T1000 (cell line): ENCODE measurements at places on chromosomes 11 and 22.
A peak's percentile ranks its signal among the peaks of the same experiment; 100 is the strongest.

- no peak for DNase-seq
These were observed 16.6 kb downstream of the APIP start for GRCh38 chr11:34899633-34900016.

DNA sequence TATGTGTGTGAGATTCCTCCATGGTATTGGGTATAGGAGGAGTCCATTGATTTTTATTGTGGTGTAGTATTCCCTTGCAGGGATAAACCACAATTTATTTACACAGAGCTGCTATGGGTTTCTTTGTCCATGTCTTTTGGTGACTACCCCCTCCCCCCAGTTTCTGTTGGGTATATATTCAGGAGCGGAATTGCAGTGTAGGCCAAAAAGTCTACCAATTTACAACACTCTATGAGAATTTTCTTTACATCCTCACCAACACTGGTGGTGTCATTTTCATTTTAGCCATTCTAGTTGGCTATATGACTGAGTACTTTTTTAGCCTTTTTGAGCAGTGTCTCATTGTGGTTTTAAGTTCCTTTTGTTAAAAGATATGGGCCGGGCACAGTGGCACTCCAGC lies 55.2 kb upstream of the ATXN10 start:
- DNase-seq: no peak

- no peak for DNase-seq
These were observed 1.0 kb downstream of the B4GALNT4 start for GRCh38 chr11:370070-370941.

DNA sequence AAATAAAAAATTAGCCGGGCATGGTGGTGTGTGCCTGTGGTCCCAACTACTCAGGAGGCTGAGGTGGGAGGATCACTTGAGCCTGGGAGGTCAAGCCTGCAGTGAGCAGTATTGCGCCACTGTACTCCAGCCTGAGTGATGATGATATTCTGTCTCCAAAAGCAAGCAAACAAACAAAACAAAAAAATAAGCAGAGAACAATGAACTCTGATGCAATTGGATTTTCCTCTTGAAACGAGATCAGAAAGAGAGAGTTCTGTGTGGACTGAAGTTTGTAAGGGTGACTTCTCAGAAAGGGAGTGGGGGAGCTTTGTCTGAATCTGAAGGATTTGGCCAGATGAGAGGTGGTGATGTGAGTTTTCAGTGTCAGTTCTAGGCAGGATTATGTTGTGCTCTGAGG lies 6.0 kb upstream of the TMEM123 start:
- no peak for DNase-seq

DNA sequence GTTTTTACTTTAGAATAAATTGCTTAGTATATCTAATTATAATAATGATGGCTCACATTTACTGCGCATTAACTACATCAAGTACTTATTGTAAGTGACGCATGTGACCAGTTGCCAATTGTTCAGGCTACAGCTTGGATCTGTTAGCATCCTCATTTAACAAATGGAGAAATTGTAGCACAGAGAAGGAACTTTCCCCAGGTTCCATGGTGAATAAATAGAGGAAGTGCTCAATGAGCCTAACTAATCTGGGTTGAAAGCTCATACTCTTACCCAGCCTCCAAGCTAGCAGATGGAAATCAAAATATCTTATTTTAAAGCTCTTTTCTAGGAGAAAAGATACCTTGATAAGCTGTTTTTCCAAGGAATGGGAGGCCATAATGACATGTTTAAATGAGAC lies 19.8 kb downstream of the MMP27 start:
- no peak for DNase-seq

- DNase-seq: peak; percentile 40
These were observed 2.3 kb downstream of the CASTOR1 start for GRCh38 chr22:30286813-30287647.

- DNase-seq: no peak
These were observed 908 bp downstream of the LIMK2 start for GRCh38 chr22:31212783-31213629.

DNA sequence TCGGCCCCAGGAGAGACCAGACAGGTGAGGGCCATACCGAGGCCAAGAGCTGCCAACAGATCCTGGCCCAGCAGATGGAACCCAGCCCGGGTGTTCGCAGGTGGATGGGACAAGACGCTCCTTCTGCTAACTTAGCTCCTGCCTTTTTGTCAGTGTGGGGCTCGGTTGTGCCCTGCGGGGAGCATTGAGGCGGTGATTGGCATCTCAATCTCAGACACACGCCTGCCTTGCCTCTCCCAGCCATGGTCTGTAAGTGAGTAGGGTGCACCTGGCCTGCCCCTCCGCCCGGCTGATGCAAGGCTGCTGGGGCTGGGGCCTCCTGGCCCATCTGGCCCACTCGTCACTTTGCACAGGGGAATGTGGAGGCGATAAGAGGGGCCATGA lies 350.1 kb downstream of the TBC1D22A start:
- no peak for DNase-seq

DNA sequence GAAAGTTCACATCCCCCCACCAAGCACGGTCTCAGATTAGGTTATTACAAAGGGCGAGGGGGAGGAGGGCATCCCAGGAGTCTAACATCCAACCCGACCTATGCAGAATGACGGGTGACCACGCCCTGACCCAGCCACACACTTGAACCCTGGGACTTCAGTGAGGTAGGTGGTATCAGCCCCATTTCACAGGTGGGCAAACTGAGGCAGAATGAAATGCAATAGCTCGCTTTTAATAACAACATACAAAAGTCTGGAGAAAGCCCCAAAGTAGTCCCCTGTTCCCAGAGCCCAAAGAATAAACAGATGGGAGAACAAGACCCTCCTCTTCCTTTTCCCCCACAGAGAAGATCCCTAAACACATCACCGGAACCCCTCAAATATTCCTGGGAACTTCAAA lies 31.9 kb downstream of the NUP50 start:
- no peak for DNase-seq

- no peak for DNase-seq
These were observed 2.0 kb upstream of the MAPK11 start for GRCh38 chr22:50272044-50272802.

DNA sequence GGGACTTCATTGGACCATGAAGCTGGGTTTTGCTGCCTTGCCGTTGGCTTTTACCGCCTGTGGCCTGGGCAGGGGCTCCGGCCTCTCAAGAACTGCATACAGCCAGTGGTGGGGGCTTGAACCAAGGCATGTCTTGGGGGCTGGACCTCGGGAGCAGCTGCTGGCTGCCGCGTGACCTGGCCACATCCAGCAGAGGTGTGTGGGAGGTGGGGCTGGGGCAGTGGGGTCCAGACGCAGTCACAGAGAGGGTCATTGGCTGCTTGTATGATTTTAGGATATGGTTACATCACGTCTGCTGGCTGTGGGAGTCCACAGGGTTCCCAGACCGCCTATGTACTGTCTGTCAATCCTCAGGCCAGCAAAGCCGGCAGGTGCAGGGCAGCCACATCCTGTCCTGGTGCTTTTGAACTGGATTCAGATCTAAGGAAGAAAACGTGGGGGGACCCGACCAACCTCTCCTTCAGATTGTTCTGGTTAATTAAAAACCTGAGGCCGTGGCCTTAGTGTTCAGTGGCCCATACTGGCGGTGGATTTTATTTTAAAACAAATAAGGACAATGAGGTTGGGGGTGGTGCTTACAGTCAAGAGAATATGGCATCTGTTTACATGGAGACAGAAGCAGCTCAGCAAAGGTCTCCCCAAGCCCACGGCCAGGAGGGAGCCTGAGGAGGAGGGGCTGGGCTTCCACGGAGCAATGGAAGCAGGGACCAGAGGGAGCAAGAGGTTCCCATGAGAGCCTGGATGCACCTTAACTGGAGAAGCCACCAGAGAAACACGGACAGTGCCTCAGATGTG lies 426.0 kb downstream of the TBC1D22A start:
- no peak for DNase-seq

DNA sequence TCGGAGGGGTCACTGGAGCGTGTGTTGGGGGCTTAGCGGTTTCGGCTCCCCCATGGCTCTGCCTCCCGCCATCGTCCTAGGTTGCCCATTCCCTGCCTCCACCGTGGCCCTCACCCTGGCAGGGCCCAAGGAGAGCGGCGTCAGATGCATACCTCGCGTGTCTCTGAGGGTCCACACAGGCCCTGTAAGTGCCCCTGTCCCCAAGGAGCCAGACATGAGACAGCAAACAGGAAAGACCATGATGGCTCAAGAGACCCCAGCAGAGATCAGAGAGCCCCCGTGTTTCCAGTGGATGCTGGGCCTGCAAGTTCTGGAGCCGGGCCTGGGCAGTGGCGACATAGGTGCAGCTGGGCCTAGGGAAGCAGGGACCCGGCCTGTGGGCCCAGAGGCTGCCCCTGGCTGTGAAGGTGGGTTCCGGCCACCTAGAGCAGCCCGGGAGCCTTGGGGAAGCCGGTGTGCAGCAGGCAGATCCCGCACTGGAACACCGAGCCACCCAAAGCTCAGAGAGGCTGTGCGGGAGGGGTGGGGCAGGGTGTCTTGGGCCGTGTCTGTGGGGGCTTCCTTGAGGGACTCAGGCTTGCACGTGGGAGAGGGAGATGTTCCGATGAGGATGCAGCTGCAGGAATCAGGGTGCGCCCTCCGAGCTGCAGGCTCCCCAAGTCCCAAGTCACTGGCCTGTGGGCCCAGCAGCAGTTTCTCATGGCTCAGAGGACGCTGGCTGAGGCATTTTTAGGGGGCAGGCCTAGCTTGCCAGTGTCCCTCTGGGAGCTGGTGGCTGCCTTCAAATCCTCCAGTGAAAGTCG lies 126.4 kb downstream of the KCNQ1OT1 start:
- no peak for DNase-seq

DNA sequence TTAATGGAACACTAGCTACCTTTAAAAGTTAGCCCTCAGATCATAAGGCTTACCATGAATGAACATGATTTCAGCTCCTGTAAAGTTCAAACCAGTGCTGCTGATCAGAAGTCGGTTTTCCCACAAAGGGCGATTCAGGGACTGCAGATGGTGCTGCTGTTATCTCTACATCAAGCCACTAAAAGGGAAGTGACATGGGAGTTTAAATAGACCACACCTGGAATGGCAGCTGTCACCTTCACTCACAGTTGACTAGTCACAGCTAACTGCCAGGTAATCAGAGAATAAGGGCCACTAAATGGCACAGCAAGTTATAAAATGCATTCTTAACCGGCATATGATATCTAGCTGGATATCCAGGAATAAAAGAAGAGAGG lies 581.1 kb upstream of the ARHGAP42 start:
- no peak for DNase-seq

GRCh38 chr11:114166897-114167323 lies 107.4 kb downstream of the ZBTB16 start:
- DNase-seq: peak; percentile 0

- no peak for DNase-seq
These were observed 48.0 kb downstream of the TIMP3 start for GRCh38 chr22:32849501-32849900.

DNA sequence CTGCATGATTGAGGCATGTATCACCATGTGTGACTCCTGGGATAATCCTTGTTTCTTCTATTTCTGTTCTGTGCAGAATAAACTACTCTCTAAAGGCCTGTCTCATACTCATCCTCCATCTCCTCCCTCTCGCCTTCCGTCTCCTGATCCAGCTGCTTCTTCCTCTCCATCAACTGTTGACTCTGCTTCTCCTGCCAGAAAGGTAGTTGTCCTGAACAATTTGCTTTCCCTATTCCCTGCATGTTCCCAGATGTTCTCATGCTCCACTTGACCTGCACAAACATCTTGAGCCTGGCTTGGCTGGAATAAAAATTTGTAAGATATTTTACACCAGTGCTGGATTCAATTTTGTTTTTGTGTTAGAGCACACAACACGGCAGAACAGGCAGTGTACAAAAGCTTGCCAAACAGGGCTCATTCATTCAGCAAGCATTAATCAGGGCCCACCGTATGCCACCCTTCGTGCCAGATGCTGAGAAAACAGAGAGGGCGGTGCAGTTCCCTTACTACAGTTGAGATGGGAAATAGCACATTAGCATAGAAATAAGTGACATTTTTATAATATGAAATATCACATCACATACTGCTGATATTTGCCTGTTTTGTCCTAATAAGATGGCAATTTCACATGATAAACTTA lies 133.3 kb upstream of the PARVA start:
- DNase-seq: no peak

GRCh38 chr22:41951898-41952474 lies at the start of gene SMIM45:
SMIM45 (plus strand) TSS chr22:41952150.
- no peak for DNase-seq

- no peak for DNase-seq
These were observed 4.8 kb upstream of the POU2F3 start for GRCh38 chr11:120235024-120235628.

DNA sequence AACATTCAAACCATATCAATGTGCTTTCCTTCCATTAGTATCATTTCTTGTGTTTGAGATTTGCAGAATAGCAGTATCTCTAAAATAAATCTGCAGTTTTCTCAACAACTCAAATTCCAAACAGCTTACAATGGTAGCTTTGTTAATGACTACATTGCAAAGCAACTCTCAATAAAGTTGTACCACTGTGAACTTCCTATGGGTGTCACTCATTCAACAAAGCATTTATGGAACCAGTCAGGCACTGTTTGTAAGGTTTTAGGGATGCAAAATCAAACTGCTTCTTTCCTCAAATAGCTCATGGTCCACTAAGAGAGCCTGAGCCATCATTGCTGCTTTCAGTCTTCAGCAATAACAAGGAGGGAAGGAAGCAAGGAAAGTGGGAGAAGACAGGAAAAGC lies 91.0 kb downstream of the CCDC83 start:
- no peak for DNase-seq

GRCh38 chr11:69703768-69704507 lies at the start of gene FGF19:
FGF19 (minus strand) TSS chr11:69704022; CDS start chr11:69703876, 146 bp downstream.
- DNase-seq: no peak

- no peak for DNase-seq
These were observed 17.2 kb downstream of the CD6 start for GRCh38 chr11:60988658-60989057.

DNA sequence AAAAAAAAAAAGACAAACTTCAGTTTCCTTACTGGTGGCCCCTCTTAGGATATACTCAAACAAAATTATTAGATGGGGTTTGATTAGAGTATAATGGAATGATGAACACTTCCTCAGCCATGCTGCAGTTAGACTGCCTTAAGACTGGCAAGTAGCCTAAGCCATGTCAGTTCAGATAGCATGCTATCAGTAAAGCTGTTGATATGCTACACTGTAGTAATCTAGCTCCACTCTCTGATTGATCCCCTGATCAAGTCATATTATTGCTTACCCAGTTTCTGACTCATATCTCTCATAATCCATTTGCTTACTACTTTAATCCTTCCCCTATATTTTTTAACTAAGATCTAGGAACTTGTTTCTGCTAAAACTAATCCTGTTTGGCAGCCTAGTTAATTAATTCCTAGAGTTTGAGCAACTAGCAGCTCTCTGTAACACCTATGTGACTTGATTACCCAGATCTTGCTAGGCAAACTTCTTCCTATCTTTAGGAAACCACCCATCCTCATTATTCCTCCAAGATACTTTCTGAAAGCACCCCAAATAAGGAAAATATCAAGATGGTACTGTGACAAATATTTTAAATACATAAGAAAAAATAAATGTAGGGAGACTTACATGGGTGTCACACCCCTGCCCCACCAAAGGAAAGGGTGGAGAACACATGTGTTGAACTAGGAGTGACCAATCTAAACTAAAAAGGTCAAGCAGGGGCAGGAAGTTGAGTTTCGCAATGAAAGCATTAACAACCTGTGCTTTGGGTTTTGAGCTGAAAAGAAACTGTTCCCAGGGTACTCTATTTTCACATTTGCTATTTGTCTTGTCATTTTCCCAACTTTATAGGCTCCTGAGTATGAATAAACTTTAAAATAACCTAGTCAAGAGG lies 43.2 kb downstream of the PIK3C2A start:
- no peak for DNase-seq
